ENCODE measurements at places on chromosomes 3 and 15. TPM values are rescaled to one million over a fixed set of nuclear protein-coding genes. Genes with fewer than 3 reads are reported as not detected.

DNA sequence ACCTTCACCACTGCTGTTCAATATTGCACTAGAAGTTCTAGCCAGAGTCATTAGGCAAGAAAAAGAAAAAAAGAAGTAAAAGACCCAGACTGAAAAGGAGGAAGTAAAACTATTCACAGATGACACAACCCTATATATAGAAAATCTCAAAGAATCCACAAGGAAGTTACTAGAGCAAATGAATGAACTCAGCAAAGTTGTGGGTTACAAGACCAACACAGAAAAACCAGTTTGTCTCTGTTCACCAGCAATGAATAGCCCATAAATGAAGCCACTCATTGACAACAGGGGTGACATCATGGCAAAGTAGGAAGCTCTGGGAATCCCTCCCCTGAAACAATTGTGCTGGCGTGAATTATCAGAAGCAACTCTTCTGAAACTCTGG is 4.6 kb downstream of the CFAP100 start:
- no peak for DNase-seq

DNA sequence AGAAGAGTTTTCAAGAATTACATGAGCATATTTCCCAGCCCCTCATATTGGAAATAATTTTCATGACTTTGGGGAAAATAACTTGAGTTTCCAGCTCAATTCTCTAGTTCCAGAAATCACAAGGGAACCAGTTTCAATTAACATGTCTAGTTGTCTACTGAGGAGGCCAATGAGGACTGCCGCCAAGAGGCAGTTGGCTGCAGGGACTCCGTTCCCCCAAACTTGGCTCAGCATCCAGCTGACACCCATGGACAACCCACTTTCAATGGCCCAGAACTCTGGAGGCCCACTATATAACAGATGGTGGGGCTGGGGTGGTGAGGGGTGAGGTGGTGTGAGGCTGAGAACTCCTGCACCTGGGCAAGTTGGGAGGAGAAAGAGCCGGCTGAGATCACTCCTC is 86.5 kb upstream of the TNFAIP8L3 start:
- DNase-seq = no peak

DNA sequence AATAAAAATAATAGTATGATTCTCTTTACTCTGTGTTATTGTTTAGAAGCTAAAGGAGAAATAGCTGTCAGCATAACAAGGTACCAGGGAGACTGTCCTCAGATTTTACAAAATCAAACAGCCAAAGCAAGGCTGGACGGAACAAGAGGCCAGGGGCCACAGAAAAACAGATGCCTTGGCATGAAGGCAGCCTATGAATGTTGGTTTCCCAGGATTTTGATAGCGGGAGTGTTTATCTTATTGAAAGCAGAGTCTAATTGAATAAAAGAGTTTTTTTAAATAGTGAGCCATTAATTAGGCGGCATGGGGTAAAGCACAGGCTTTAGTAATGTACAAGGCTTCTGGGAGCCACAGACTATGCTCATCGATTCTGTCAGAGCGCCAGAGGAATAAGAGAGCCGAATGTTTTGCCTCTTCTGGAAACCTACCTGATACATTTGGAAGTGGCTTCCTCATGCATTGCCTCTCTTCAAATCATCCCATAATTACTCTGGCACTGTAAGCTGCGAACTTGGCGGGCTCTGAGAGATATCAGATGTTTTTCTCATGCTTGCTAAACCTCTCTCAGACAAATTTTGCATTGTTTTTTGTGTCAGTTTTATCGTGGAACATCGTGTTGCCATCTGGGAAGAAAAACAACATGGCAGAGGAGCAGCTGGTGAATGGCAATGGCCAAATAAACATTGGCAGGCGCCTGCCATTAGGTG is 30.4 kb upstream of the TMCO5A start:
- DNase-seq = no peak

DNA sequence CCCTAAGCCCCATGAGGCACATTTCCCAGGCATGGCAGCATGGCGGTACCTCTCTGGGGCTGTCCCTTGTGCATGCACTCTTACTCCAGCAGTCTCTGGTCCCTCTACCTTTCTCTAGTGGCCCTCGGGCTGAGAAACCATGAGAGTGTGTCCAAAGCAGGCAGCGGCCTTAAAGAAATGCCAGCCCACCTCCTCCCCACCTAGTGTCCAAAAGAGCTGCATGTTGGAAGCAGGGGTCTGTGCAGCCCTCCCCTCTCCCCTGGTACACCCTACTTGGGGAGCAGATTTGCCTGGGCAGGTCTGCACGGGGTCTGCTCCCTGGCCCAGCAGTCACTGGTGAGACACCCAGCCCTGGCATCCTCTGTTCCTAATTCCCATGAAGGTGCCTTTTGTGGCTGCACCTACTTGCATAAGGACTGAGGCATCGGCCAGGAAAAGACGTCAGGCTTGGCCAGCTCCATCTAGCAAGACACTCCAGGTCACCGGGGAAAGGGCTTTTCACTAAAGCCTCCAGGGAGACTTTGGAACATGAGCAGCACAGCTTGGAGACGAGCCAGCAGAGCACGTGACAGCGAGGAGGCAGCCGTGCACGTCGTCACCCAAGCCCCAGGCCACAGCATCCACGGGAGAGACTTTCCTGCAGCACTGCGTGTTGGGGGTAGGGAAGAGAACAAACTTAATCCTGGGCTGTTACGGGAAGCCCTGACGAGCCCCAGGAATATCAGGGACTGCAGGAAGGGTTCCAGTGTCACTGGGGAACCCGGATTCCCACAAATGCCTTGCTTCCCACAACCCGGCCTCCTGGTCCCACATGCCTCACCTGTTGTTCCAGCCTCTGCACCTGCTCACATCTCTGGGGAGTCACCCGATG is 38.8 kb downstream of the TM2D3 start:
- no peak for DNase-seq

- no peak for DNase-seq
Measured at GRCh38 chr3:171840811-171841619, 2.1 kb upstream of the TMEM212 start.

DNA sequence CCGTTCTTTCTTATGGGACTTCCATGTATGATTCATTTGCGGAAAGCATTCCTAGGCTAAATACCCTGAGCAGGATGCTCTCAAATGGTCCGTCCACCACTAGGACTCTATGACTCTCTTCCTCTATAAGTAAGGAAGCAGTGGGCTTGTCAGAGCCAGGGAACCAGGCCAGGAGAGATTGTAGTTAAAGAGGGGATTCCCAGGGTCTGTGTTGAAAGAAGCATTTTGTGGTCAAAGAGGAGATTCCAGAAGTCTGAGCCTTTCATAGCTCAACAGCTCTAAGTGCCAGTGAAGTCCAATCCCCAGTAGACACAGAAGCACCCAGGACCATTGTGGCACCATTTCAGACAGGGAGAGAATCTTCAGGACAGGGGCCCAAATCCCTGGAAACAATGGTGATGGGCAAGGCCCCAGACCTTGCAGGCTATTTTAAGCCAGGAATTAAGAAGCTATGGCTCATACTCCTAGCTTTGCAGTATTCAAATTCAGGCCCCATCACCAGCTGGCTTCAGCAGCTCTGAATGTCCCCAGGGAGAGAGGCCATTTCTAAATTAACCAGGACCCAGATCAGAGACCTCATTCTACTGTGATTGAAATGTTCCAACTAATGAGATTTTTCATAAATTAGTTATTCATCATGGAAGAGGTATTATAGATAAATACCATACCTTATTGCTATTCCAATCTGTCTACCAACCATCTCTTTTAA is 81.7 kb downstream of the CD47 start:
- no peak for DNase-seq

GRCh38 chr3:127252446-127252845 is 35.4 kb downstream of the PRR20G start:
- DNase-seq = no peak

DNA sequence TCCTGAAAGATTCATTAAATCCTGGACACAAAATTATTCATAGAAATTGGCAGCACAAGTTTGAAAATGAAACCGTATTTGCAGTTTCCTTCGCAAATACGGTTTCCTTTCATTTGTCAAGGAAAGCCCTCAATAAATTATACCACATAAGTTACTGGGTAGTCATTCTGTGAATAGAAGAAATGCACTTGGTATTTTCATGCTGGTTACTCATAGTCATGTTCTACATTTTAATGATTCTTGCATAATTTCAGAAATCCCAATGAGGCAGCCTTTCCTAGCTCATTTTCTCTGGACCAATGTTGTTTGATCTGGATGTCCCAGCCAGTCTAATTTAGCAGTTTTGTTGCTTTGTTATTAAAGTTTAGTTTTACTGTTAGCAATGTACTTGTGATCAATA is 43.2 kb downstream of the MINAR1 start:
- DNase-seq = no peak

DNA sequence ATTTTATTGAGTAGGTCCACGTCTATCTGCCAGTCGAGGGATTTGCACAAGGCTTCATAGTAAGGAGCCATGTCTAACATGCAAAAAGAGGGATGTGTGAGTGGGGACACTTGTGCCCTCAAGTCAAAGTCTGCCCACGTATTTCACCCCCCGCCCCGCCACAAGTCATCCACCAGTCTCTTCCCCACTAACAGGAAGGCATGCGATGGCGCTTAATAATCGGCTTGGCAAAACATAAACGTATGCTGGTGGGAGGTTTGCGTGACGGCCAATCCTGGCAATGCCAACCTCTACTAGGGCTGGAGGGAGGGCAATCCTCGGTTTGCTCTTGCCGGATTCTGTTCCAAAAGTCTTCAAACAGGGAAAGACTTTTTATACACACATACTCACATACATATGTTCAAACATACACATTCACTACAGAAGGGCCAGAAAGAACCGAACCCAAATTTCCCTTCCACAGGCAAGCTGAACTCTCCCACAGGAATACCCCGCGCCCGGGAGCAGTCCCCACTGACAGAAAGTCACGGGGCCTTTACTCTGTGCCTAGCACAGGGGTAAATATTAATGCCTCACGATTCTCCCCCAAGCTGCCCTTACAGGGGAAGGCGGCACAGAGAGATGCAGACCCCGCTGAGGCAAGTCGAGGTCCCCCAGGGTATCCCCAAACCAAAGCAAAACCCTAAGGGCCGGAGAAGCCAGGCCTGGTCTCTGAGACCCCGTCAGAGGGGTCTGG is 675 bp downstream of the PSMD6 start:
- DNase-seq = peak; percentile 40

GRCh38 chr15:63045879-63046278 is 3.3 kb downstream of the TPM1 start:
- DNase-seq = no peak

DNA sequence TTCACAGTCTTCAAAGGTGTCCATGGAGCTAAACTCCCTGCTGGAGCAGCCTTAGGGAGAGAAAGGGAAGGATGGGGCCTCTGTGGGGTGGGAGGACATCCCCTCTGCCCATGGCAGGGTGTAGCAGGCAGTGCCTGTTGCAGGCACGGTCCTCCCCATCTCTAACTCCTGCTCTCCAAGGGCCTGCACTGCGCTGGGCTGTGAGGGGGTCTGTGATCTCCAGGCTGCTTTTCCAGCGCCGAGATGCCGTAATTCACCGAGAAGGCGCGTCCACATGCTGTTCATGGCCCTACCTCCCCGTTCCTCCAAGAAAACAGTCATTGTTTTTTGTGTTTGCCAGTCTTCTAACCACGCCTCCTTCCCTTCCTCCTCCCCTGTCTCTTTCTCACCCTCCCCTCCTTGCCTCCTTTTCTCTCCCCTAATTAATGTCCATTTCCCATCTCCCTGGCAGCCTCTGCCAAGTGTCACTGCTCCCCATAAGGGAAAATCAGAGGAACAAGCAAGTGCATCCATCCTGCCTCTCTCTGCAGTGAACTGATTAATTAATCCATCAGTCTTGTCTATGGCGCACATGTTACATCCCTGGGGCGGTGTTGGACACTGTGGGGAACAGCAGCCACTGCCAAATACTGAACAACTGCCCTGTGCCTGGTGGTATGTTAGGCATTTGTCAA is 17.7 kb upstream of the LAMP3 start:
- no peak for DNase-seq

DNA sequence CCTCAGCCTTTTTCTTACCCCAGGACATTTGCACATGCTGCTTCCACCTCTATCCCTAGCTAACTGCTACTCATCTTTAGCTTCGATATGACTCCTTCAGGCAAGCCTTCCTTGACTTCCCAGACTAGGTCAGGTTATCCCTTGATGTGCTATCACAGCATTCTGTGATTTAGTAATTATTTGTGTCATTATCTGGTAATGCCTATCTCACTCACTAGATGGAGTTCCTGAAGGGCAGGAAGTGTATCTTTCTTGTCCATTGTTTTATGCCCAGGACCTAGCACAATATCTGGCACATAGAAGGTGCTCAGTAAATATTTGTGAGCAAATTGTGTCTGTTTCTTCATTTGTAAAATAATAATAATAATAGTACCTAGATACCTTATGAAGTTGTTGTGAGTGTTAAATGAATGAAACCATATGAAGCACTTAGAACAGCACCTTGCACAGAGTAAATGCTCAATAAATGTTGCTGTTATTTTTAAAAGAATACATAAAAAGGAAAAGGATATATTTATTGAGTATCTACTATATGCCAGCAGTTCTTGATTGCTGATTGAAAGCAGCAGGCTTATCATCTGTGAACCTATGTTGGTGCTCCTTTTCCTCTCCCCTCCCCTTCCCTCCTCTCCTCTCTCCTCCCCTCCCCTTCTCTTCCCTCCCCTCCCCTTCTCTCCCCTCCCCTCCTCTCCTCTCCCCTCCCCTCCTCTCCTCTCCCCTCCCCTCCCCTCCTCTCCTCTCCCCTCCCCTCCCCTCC is 31.5 kb downstream of the SQOR start:
- no peak for DNase-seq

DNA sequence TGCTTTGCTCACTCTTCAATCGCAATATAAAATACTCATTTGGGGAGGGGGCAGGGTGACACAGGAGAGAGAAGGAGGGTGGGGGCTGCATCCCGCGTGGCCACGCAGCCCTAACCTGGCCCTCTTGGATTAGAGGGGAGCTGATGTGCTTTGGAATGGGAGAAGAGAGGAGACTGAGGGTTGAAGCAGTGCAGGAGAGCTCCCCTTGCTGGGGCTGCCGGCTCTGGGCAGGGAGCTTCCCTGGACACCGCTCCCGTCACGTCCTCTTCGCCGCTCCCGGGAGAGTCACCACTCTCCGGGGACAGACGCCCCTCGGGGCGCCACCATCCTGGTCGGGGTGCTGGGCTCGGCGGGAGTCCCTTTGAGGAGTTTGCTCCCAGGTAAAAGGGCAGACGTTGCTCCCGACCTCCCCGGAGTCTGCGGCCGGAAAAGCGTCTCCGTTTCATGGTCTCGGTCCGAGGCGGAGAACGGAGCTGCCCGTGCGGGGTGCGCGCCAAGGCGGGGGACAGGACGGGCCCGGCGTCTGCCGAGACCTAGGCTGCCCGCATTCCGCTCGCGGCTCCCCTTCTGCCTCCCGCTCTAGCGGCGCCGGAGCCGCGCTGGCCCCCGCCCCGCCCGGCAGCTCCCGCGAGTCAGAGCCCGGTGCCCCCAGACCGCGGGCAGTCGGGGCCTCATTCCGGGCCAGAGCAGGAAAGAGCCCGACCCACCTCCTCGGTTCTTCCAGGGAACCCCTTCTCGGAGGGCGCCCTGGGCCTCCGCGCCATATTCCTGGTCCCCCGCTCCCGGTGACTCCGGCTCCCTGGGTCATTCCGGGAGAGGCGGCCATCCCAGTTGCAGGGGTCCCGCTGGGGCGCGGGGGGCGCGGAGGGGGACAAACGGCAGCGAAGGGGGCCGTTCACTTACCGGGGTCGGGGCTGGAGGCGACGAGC is 603 bp downstream of the SLC7A14 start:
- DNase-seq = no peak

The EMC7 gene
- total RNA-seq = 56.2 TPM

The TRIM42 gene
- not detected for total RNA-seq

The C3orf22 gene
- total RNA-seq = not detected

The ETFA gene
- total RNA-seq = 166 TPM
